ENCODE measurements at places on chromosomes 6 and 20. TPM values are rescaled to one million over a fixed set of nuclear protein-coding genes. Genes with fewer than 3 reads are reported as not detected.

UBE2C gene
- 0.52 TPM for total RNA-seq

IDH3B gene
- 171 TPM for total RNA-seq

BPIFA1 gene
- total RNA-seq, result not detected

GRCh38 chr20:63937596-63937995, 18.6 kb downstream of the UCKL1 start:
- no peak overlapping the region for H3K27ac ChIP-seq
- H3K36me3 ChIP-seq, result peaks cover 50% of the 10 kb centered on the region
- no peak overlapping the region for H3K4me3 ChIP-seq

DNA sequence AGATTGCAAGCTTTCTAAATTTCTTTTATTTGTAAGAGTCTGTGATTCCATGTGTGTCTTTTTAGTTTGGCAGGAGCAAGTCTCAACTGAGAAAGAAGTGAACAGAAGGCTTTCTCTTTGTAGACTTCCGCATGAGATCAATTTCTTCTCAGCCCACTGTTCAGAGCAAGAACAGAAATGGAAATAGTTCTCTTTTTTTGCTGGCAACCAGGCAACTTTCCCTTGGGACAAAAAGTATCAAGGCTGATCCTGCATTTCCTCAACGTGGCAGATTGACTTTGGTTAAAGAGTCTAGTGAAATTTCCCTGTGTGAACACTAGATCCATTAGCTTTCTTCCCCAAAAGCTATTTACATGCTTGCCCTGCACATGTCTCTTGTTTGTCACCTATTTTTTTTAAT, 46.8 kb upstream of the JAG1 start:
- no peak for DNase-seq
- no peak overlapping the region for H3K27ac ChIP-seq
- H3K36me3 ChIP-seq, result no peaks in the 10 kb centered on the region
- H3K4me1 ChIP-seq, result no peaks in the 10 kb centered on the region
- H3K4me3 ChIP-seq, result no peak overlapping the region
- H3K27me3 ChIP-seq, result no peaks in the 10 kb centered on the region

- H3K27ac ChIP-seq, result no peak overlapping the region
- peaks cover 6% of the 10 kb centered on the region for H3K27me3 ChIP-seq
- no peaks in the 10 kb centered on the region for H3K4me1 ChIP-seq
- DNase-seq, result no peak
- H3K4me3 ChIP-seq, result no peak overlapping the region
- no peaks in the 10 kb centered on the region for H3K36me3 ChIP-seq
These were observed 744 bp downstream of the KIF25 start for GRCh38 chr6:167998215-167998614.

DNA sequence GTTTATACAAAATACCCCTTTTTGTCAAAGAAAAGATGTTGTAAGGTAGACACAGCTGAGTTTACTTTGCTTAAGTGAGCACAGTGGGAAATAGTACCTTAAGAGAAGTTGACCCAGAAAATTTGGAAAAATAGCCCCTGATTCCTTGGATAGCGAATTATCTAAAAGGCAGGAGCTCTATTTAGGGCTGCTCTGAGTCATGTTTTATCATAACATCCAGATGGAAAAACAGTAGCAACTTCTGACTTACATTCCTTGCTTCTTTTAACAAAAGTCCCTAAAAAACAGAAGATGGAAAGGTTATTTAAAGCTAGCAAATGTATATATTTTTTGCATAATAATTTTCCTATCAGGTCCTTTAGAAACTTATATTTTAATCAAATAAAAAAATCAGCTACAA, 59.0 kb downstream of the THEMIS start:
- no peak for DNase-seq
- H3K4me1 ChIP-seq, result no peaks in the 10 kb centered on the region
- no peaks in the 10 kb centered on the region for H3K27me3 ChIP-seq
- no peak overlapping the region for H3K4me3 ChIP-seq

DNA sequence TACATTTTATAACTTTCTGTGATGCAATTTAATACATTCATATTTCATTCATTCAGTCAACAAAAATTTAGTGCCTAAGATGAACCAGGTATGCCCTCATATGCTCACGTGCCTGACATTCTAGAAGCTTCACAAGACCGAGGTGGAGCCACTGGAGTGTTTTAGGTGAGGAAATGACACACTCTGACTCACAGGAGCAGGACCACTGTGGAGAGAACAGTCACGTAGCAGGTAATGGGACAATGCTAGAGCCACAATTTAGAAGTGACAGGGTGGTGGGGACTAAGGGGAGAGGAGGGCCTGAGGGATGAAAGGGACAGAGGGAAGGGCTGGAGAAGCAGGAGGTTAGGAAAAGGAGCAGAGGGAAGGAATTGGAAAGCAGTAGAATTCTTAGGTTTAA, 17.6 kb upstream of the HLA-A start:
- H3K27ac ChIP-seq, result no peak overlapping the region
- H3K27me3 ChIP-seq, result no peaks in the 10 kb centered on the region
- no peaks in the 10 kb centered on the region for H3K36me3 ChIP-seq

DNA sequence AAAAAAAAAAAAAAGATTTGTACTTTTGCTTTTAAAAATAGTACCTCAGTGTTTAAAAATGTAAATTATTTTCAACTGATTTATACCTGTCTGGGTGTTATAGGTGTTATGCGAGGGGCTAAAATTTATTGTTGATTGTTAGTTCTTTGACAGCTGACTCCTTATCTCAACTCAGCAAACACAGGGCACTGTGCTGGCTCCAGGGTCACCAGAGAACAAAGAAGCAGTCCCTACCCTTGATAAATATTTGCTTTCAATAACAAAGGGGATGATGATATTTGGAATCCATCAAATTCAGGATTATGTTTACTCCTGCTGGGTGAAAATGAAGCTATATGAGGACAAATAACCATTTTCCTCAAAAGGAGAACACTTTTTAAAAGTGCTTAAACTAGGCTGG, 34.2 kb upstream of the KAT14 start:
- no peak overlapping the region for H3K27ac ChIP-seq
- no peak overlapping the region for H3K4me3 ChIP-seq
- H3K4me1 ChIP-seq, result no peaks in the 10 kb centered on the region
- no peaks in the 10 kb centered on the region for H3K27me3 ChIP-seq
- no peaks in the 10 kb centered on the region for H3K36me3 ChIP-seq
- no peak for DNase-seq

GRCh38 chr6:34358389-34358905, 34.0 kb downstream of the NUDT3 start:
- DNase-seq, result no peak
- H3K4me1 ChIP-seq, result peaks cover 4% of the 10 kb centered on the region
- no peak overlapping the region for H3K27ac ChIP-seq
- no peaks in the 10 kb centered on the region for H3K36me3 ChIP-seq

DNA sequence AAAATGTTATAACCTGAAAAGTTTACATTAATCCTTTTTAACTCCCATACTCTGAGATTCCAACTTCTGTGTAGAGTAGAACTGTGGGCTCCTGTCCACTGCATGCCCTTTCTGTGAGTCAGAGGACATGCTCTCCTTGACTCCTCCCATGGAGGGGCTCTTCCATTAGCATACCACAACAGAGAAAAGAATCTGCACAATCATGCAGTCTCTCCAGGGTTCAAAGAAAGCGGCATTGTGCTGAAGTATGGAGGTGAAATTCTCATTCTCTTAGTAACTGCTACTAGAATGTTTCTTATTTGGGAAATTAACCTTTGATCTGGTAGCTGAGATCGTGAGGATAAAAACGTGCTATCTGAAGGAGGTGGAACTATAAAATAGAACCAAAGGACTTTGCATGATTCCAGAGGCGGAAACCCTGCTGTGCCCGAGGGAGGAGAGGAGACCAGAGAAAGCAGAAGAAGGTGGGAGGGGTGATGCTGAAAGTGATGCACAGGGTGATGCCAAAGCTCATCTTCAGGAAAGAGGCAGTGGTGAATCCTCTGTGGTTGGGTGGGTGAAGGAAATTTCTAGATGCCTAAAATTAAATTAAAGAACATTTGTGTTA, 202.2 kb upstream of the PCSK2 start:
- H3K4me1 ChIP-seq, result no peaks in the 10 kb centered on the region
- no peaks in the 10 kb centered on the region for H3K36me3 ChIP-seq
- H3K4me3 ChIP-seq, result no peak overlapping the region

DNA sequence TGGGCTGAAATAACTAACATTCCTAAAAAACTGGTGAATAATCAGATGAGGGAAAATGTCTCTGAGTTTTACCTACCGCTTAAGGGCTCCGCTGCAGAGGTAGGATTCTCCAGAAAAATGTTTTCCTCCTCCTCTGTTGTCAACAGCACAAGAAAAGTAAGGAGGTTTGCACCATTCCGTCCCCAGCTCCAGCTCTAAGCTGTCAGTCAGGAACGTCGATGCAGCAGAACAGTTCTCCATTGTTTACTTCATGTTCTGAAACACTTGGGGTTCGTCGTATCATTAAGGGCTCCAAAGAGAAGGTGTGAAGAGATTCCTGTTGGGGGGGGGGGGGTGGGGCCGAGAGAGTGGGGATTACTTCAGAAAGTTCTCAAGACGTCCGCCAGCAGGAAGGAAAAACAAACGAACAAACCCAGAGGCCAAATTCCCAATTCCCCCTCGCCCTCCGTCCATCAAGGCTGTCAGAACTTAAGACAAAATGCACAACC, 734 bp downstream of the MMS22L start:
- no peaks in the 10 kb centered on the region for H3K27me3 ChIP-seq
- no peak overlapping the region for H3K27ac ChIP-seq

DNA sequence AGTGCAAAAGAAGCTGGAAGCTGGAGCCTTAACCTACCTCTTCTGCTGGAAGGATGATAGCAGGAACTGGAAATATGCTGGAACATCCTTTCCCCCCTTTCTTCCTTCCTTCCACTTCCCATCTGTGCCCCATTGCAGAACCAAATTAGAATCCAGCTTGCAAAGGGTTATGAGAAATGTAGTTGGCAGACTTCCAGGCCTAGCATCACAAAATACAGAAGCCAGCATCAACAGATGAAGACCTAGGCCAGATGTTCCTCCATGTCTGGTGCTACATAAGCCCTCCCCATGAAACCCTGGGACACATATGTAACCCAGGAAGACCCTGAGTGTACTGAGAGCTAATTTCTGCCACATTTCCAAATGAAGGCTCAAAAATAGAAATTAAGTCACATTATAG, 40.0 kb upstream of the TFAP2B start:
- H3K27ac ChIP-seq, result no peak overlapping the region
- no peaks in the 10 kb centered on the region for H3K36me3 ChIP-seq
- H3K27me3 ChIP-seq, result no peaks in the 10 kb centered on the region
- H3K4me3 ChIP-seq, result no peak overlapping the region

GRCh38 chr6:33895296-33895695, 91.5 kb upstream of the MLN start:
- H3K4me3 ChIP-seq, result no peak overlapping the region
- peaks cover 28% of the 10 kb centered on the region for H3K4me1 ChIP-seq
- no peaks in the 10 kb centered on the region for H3K27me3 ChIP-seq
- H3K27ac ChIP-seq, result no peak overlapping the region

- no peaks in the 10 kb centered on the region for H3K27me3 ChIP-seq
- H3K4me3 ChIP-seq, result no peak overlapping the region
- H3K27ac ChIP-seq, result no peak overlapping the region
- H3K4me1 ChIP-seq, result no peaks in the 10 kb centered on the region
- DNase-seq, result no peak
- H3K36me3 ChIP-seq, result no peaks in the 10 kb centered on the region
These were observed 64.5 kb downstream of the ZDHHC14 start for GRCh38 chr6:157445277-157446009.

GRCh38 chr6:149563203-149563927, 2.8 kb upstream of the GINM1 start:
- H3K27me3 ChIP-seq, result no peaks in the 10 kb centered on the region
- H3K27ac ChIP-seq, result no peak overlapping the region
- no peak overlapping the region for H3K4me3 ChIP-seq
- no peak for DNase-seq

DNA sequence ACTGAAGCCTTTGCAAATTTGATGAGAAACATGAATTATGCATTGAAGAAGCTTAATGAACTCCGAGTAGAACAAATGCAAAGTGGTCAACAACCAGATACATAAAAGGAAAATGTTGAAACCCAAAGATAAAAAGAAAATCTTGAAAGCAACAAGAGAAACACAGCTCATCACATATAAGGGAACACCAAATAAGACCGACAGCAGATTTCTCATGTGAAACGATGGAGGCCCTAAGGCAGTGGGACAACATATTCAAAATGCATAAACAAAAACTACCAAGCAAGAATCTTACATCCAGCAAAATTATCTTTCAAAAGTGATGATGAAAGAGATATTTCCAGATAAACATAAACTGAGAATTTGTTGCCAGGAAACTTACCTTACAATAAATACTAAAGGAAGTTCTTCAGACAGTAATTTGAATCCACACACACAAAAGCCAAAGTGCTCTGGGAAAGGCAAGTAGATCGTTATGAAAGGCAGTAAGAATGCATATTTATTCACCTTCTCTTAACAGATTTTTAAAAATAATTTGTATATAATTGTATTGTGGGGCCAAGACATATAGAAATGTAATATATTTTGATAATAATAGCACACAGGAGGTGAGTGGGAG, 22.5 kb downstream of the SLC52A3 start:
- H3K36me3 ChIP-seq, result no peaks in the 10 kb centered on the region
- H3K4me3 ChIP-seq, result no peak overlapping the region
- peaks cover 5% of the 10 kb centered on the region for H3K27me3 ChIP-seq

DNA sequence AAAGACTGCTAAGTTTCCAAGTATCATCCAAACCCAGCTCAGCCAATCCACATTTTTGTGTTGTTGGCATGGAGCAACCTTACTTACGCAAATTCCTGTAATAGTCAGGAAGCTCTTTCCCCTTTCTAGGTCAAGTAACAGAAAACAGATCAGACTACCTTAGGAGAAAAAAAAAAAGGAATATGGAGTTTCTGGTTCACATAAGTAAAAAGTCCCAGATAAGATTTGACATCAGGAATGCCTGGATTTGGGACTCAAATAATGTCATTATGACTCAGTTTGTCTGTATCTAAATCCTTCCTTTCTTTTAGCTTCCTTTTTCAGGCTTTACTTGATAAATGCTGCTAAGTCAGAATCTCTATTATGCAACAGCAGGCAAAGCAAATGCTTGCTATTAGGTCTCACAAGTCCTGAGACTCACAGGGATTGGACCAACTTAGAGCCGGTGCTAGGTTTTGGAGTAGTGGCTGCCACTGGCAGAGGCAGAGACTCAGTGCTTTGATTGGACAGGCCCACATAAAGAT, 44.5 kb downstream of the NCOA7 start:
- peaks cover 3% of the 10 kb centered on the region for H3K36me3 ChIP-seq
- peaks cover 28% of the 10 kb centered on the region for H3K4me1 ChIP-seq
- H3K27me3 ChIP-seq, result no peaks in the 10 kb centered on the region
- H3K4me3 ChIP-seq, result no peak overlapping the region

Measured in CD4-positive, alpha-beta T cell (primary cell).